ENCODE measurements at places on chromosomes 12 and 14. TPM values are rescaled to one million over a fixed set of nuclear protein-coding genes. Genes with fewer than 3 reads are reported as not detected.
A peak's percentile ranks its signal among the peaks of the same experiment; 100 is the strongest.

- DNase-seq: no peak
Observed at GRCh38 chr14:93765155-93765554, 23.1 kb downstream of the PRIMA1 start.

DNA sequence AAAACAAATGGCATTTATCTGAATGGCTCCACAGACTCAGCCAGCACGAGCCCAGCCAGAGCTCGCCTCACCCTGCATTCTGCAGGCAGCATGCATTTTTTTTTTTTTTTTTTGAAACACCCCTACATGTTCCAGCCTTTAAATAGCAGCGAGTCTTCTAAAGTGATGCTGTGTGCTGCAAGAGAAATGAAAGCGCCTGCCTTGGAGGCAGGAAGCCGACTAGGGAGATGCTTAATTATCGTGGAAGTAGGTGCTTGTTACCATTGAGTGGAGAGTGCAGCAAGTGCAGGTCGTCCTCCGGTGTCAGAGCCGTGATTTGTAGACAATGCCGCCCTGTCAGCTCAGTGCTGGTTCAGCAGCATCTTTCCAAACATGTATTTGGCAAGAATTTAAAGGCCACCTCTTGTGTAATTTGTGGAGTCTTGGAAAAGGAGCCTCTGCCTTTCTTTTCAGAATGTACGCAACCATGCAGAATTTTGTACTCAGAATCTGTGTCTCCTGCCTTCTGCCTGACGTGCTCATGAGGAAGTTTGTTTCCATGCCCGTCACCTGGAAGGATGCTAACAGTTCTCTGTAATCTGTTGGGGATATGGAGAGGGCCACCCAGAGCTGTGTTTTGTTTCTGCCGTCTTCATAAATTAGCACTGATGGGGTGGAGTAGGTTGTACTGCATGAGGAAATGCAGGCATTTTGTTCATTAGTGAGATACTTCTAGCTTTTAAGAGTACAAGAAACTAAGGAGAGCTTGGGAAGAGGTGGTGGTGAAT is 345.9 kb upstream of the RGS6 start:
- DNase-seq: peak; percentile 65

GRCh38 chr14:32329690-32330285 is 690 bp downstream of the AKAP6 start:
- no peak for DNase-seq

- no peak for DNase-seq
Observed at GRCh38 chr12:120668091-120668867, 18.7 kb upstream of the MLEC start.

GRCh38 chr12:69464428-69464827 is 5.8 kb upstream of the FRS2 start:
- no peak for DNase-seq

GRCh38 chr12:5884866-5885265 is 60.2 kb downstream of the ANO2 start:
- no peak for DNase-seq

DNA sequence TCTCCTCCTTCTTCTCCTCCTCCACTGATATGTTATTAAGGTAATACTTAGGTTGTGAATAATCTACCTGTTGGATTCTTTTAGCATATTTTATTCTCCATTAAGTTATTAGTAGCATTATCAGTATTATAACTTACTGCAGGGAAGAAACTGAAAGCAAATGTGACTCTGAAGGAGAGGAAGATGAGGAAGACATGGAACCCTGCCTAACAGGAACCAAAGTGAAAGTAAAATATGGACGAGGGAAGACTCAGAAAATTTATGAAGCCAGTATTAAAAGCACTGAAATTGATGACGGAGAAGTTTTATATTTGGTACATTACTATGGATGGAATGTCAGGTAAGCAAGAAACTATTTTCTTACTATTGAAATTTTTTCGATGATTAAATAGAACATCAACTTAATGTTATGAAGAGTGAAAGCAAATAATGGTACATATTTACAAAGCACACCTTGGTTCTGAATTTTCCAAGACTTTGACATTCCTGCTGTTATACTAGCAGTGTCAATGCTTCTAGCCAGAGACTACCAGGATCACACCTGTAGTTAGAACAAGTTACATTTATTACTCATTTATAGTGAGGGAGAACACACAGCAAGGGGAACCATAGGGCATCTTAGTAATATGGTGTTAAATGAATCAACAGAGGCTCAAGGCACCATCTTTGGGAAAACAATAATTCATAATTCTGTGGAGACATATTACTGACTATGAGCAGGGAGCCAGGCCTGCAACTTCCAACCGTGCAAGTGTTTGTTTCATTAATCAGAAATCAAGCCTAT is 42.0 kb upstream of the TOMM20L start:
- DNase-seq: no peak

GRCh38 chr12:89073027-89073398 is 279.3 kb downstream of the DUSP6 start:
- no peak for DNase-seq

The CLEC2A gene
- not detected for total RNA-seq

The ANKRD33 gene
- total RNA-seq: not detected

The YEATS4 gene
- 43.8 TPM for total RNA-seq
